ENCODE measurements at places on chromosomes 7 and 10.

- DNase-seq, result no peak
Measured at GRCh38 chr10:307659-308058, 172.4 kb downstream of the ZMYND11 start.

DNA sequence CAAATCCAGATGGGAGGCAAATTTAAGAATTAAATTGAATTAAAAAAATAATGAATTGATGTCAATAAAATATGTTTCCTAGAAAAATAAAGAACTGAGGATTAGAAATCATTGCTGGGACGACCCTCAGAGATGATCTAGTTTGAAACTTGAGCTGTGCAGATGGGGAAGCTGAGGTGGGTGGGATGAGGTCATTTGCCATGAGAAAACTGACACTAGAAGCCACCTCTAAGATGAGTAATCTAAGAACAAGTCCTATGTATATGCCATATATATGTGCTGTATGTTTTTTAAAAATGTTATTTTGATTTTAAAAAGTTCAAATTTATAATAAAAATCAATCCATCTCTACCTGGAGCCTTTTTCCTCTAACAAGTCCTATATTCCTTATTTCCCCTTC lies 135.7 kb downstream of the RSU1 start:
- DNase-seq, result no peak

DNA sequence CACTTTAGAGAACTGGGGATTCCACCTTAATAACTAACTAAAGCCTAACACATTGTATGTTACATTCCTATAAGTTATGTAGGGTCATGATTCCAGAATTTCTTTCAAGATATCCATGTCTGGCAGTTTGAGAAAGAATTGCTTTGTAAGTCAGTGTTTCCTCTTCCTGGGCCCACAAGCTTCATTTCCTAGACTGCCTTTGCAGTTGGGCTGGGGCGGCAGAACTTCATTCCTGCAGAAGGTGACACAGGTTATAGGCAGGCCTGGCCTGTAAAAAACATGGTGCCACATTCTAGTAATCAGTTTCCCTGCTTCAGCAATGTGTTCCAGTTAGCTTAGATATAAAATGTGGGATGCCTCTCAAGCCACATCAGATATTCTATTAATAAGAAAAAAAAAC lies 184.2 kb upstream of the NOBOX start:
- no peak for DNase-seq

DNA sequence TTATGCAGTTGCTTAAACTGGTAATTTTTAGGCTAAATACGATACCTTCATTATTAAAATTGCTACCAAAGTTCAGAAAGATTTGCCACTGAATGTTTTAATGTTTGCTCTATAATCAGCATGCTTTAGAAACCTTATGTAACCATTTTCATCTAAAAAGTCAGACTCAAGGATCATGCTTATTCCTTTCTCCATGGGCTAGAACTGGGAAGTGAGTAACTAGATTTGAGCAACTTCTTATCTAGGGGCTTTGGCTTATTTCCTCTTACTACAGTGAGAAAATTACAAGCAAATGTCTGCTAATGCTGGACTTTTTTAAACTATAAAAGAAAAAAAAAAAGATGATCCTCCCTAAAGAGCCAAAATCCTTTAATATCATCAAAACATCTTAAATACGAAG lies 215.9 kb downstream of the CRPPA start:
- DNase-seq, result no peak

DNA sequence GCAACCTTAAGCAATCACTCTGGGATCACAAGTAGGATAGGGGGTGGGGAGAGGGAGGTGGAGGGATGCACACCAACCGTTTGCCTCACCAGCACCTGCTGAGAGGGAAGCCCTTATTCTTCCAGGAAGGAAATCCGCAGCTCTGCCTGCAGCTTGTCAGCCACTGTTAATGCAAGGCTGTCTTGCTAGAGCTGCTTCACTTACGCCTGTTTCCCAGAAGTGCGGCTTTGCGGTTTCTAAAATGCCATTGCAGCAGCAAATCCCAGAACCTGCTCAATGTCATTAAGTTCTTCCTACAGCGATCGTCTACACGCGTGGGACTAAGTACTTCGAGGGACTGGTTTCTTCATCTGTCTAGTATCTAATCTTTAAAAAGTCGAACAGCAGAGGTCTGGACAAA lies 191.1 kb downstream of the ZMYND11 start:
- DNase-seq, result no peak

- DNase-seq, result no peak
Measured at GRCh38 chr10:33041783-33042437, 83.9 kb upstream of the ITGB1 start.

DNA sequence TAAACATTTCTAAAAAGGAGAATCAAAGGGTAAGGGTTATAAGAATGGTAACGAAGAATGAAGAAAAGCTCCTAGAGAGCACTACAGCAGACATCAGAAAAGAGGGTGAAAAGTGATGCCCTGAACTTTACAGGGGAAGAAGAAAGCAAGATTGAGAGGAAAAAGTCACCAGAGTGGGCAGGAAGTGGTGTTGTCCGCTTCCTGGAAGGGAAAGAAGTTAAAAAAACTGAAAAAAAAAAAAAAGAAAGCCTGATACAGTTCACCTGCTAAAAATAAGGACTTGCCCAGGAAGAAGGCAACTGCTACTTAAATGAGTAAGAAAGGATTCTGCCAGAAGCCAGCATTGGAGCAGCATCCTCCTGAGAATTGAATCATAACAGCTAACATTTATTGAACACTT lies 330.1 kb upstream of the PHF14 start:
- no peak for DNase-seq

GRCh38 chr10:99368646-99369045 lies 39.5 kb downstream of the CNNM1 start:
- DNase-seq, result no peak

DNA sequence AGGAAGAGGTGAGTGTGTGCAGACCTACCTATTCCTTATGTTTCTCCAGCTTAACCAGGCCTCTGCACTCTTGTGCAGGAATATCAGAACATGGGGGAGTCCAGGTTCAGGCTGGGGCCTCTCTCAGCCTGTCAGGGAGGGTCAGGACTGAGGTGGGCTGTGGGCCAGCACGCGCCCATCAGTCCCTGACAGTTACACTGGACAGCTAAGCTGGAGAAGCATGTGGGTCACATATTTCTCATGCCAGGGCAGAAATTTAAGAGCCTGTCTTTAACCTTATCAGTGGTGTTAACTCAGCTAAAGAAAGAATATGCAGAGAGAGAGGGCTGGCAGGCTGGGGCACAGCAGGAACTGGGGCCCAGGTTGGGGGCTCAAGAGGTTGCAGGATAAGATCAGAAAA lies 8.7 kb upstream of the POLD2 start:
- no peak for DNase-seq

Measured in suprapubic skin (tissue), 4 donors.